ENCODE measurements at places on chromosomes 13 and 19.

GRCh38 chr13:67389171-67389570, 159.0 kb upstream of the PCDH9 start:
- DNase-seq, result no peak

- no peak for DNase-seq
Observed at GRCh38 chr13:110467516-110468110, 93.9 kb downstream of the RAB20 start.

DNA sequence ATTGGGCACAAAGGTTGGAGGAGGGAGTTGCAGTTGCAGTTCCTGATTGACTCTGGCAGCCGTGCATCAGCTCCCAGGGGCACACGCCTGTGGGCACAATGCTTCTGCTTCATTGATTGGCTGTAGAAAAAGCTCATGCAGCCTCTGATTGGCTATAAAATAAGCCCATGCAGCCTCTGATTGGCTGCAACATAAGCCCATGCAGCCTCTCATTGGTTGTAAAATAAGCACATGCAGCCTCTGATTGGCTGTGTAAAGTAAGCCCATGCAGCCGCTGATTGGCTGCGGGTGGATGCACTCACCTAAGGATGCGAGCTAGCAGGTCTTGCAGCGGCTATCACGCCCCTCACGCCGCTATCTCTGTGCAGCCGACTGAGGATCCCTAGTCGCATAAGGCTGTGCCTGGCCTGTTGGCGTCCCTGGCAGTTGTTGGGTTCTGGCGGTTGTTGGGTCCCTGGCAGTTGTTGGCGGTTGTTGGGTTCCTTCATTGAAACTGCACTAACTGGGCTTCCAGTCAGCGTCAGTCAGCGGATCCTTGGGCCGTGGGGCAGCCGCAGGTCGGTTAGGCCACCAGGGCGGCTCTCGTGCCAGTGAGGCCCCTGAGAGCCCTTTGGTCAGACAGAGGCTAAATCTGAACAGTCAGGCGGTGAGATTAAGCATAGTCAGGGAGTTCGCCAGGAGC, at the start of gene SIGLECL1:
Gene SIGLECL1, plus strand, starts transcription at position 295 of the 682 bp plus-strand sequence. CDS start 12,993 bp downstream, outside the sequence.
- no peak for DNase-seq

DNA sequence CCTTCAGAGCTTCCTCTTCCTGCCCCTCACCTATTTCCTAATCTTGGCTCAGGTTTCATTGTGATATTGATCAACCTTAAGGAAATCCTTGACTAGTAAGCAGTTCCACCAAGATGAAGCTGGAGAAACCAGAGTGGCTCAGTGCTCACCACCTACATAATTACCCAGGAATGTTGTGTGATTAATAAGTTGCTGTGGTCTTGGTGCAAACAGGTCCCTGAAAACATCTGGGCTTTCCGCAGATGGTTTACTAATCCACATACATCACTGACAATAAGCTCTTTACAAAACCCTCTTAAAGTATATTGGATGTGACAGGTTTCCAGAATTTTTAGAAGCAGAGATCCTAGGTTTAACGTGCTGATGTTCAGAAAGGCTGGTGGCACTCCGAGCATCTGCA, 8.6 kb upstream of the SERP2 start:
- no peak for DNase-seq

DNA sequence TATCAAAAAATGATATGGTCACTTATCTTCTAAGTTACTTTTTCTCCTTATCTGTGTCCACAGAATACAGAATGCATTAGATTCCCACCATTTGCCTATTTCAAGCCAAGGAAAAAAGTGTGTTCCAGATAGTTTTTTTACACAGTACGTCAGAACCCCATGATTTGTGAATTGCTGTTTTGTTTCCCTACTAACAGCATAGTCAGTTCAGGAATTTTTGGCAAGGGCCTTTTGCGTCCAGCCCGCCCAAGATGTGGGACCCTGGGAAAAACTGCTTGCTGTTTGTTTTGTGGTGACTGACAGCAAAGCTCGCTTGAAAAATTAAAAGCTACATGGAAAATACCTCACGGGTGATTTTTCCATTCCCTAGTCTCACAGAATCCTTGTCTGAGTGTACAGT, 20.4 kb upstream of the FAM216B start:
- no peak for DNase-seq

- DNase-seq, result no peak
Observed at GRCh38 chr19:30446850-30447552, 74.8 kb downstream of the ZNF536 start.

- no peak for DNase-seq
Observed at GRCh38 chr13:76454991-76455390, 431.2 kb downstream of the KCTD12 start.

GRCh38 chr13:59733744-59734143, 430.0 kb downstream of the DIAPH3 start:
- DNase-seq, result no peak

GRCh38 chr19:50516456-50516855, 2.7 kb upstream of the ASPDH start:
- DNase-seq, result no peak

- DNase-seq, result peak; percentile 99
Observed at GRCh38 chr19:44891016-44891882, at the start of gene TOMM40. TSS of gene TOMM40 (plus strand) at chr19:44891254. CDS start at chr19:44891416, 162 bp downstream.

GRCh38 chr19:2326699-2327360, 1.6 kb downstream of the LSM7 start:
- DNase-seq, result no peak

GRCh38 chr13:92806215-92806614, 420.4 kb upstream of the GPC6 start:
- no peak for DNase-seq

- no peak for DNase-seq
Observed at GRCh38 chr13:102402290-102402689, 442 bp upstream of the FGF14 start.

DNA sequence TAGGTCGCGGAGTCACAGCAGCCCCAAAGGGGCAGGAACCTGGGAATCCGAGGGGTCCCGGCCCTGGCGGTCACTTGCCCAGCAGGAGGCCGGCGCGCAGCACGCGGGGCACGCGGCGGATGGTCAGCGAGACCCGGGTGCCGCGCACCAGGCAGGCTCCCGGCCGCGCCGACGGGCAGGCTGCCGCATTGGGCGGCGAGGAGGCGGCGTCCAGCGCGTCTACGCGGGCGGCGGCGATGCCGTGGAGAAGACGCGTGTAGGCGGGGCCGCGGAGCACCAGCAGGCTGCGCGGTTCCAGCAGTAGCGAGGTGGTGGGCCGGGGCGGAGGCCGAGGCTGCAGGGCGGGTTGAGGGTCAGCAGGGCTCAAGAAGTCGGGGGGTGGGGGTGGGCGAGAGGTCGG, 607 bp upstream of the SYNE4 start:
- DNase-seq, result no peak

GRCh38 chr19:1266129-1266915, 2.8 kb upstream of the CIRBP start:
- DNase-seq, result no peak

DNA sequence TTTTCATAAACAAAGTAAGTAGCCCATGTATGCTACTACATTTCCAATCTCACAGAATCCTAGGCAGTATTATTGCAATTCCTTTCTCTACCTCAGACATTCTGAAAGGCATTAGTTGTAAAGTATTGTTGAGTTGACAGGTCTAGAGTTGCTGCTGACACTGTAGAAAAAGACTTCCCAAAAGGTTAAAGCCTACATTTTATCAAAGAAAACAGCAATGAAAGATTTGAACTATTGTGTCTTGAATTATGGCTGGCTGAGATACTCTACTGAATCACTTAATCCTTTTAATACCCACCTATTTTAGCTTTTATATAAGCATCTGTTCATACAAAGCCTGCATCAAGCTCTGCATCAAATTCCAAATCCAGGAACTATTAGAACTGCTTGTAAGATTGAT, 1082.0 kb downstream of the OLFM4 start:
- DNase-seq, result no peak

DNA sequence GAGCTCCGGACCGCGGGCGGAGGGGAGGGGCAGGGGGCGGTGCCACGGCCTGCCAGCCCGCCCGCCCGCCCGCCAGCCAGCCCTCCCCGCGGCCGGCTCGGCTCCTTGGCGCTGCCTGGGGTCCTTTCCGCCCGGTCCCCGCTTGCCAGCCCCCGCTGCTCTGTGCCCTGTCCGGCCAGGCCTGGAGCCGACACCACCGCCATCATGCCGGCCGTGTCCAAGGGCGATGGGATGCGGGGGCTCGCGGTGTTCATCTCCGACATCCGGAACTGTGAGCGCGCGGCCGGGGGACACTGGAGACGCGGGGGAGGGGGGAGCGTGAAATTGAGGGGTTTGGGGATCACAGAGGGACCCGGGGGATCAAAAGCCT, at the start of gene AP2A1:
Gene AP2A1, plus strand, starts transcription at position 72 of the 370 bp plus-strand sequence. Its CDS starts 133 bp downstream, at position 205.
- no peak for DNase-seq

DNA sequence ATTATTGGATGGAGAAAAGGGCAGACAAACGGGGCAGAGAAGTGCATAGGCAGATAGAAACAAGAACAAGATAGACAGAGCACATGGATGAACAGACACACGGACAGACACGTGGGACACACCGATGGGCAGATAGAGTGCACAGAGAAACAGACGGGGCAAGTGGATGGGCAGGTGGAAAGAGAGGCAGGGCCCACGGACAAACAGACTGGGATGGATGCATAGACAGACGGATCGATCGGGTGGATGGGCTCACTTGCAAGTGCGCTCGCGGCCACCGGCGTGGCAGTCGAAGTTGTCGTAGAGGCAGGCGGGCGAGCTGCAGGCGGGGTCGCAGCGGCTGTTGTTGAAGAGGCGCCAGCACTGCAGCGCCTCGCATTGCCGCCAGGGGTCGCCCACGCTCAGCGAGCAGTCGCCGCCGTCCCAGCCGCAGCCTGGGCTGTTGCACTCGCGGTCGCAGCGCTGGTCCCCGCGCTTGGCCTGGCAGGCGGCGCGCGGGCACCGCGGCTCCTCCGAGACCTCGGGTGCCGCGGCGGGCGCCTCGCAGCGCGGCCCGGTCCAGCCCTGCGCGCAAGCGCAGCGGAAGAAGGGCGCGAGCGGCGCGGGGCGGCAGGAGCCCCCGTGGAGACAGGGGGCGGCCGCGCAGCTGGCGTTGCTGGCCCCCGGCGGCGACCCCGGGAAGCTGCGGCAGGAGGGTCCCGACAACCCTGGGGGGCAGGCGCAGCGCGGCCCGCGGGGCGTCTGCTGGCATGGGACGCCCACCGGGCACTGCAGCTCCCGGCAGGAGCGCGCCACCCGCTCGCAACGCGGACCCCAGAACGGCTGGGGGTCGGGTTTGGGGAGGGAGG, 23.3 kb downstream of the NOTCH3 start:
- DNase-seq, result peak; percentile 75

- DNase-seq, result no peak
Observed at GRCh38 chr13:79320433-79320832, 85.6 kb downstream of the RBM26 start.

DNA sequence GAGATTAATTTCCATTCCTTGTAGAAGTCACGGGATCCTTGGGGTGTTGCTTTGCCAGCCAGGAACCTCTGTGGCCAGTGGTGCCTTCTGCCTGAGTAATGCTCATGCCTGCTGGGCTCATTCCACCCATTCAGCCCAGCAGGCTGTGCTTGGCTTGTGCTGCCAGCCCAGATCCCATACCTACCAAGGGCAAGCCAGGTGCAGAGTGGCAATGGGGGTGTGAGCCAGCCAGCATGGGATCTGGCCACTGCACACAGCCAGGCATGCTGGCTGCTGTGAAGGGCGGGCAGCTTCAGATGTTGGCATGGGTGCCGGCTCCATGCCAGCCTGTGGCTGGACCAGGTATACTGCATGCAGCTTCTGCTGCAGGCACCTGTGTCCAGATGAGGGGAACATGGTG, 42.5 kb downstream of the WDFY2 start:
- no peak for DNase-seq

GRCh38 chr19:13154911-13155471, 4.8 kb downstream of the IER2 start:
- DNase-seq, result peak; percentile 62

DNA sequence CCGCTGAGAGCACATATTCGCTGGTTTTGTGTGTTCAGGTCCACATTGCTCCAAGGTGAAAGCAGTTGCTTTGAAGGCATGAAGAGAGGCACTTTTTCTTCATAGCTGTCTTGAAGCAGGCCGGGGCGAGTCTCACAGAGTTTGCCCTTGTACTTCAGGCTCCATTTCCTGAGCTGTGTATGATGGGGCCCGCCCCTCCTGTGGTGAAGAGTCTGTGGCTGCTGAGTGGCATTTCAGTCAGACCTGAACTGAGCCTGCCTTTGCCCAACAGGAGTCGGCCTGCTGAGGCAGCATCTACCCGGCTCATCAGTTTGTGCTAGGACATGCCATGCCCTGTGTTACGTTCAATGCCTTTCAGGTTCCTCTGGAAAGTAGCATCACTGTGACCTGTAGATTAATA, 44.4 kb upstream of the C1QTNF9 start:
- DNase-seq, result peak; percentile 71

- no peak for DNase-seq
Observed at GRCh38 chr13:24288870-24289269, 20.5 kb upstream of the C1QTNF9 start.

DNA sequence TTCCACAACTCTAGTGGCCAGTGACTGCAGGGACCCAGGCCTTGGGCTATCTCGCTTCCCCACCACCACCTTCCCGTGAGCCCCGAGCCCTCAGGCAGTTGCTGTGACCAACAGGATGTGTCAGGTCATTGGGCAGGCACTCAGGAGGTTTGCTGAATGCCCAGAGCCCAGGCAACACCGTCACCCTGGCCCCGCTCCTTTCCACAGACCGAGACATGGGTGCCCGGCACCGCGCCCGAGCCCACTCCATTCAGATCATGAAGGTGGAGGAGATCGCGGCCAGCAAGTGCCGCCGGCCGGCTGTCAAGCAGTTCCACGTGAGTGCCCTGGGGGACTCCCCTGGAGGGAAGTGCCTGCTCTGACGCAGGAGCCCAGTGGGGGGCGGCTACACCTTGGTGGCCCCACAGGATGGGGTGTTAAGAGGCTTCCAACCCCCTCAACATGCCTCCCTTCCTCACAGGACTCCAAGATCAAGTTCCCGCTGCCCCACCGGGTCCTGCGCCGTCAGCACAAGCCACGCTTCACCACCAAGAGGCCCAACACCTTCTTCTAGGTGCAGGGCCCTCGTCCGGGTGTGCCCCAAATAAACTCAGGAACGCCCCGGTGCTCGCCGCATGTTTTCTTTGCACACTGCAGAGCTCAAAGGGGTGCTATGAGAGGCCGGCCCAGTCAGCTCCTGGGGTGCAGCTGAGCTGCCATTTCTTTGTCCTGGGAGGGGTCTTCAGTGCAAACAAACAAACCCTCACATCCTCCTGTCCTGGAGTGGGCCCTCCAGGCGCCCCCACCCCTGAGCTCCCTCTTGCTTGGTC, 3.2 kb downstream of the RPL18A start:
- DNase-seq, result no peak

DNA sequence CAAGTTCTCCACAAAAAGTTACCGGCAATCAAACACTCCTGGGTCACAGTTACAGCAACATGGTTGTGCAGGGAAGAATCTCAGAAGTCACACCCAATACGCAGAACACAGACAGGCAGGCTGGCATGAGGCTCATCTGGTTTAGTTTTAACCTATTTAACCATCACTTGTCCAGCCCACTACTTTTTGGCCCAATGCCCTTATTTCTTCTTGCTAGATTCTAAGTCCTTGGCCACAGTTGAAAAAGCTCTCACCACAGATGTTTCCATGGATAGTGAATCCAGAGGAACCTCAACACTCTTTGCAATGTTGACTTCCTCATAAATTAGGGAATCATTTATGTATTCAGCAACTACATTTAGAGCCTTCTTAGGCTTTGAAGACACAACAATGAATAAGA, 50.7 kb upstream of the FNDC3A start:
- no peak for DNase-seq

GRCh38 chr13:49791711-49792549, 552 bp downstream of the KPNA3 start:
- peak; percentile 19 for DNase-seq

- DNase-seq, result no peak
Observed at GRCh38 chr19:55146705-55147273, 2.2 kb downstream of the TNNT1 start.

Measured in stimulated activated CD4-positive, alpha-beta T cell treated with anti-CD3 and anti-CD28 coated beads, Interleukin-12 subunit alpha, Interleukin-12 subunit beta, amount 100 ng/mL, for 48 hours (primary cell).